Activated CD4-positive, alpha-beta T cell treated with anti-CD3 and anti-CD28 coated beads, Interleukin-2, amount 10 ng/mL, durations not matched to agents 24 days and 14 days (primary cell): ENCODE measurements at places on chromosomes 6 and 20. TPM values are rescaled to one million over a fixed set of nuclear protein-coding genes. Genes with fewer than 3 reads are reported as not detected.

The FAM217A gene
- total RNA-seq: not detected in 2 replicates

The MEP1A gene
- total RNA-seq: not detected in 2 replicates

The GTSF1L gene
- not detected in 2 replicates for total RNA-seq

The ERMARD gene
- 26.2 and 27.9 TPM in 2 replicates for total RNA-seq

DNA sequence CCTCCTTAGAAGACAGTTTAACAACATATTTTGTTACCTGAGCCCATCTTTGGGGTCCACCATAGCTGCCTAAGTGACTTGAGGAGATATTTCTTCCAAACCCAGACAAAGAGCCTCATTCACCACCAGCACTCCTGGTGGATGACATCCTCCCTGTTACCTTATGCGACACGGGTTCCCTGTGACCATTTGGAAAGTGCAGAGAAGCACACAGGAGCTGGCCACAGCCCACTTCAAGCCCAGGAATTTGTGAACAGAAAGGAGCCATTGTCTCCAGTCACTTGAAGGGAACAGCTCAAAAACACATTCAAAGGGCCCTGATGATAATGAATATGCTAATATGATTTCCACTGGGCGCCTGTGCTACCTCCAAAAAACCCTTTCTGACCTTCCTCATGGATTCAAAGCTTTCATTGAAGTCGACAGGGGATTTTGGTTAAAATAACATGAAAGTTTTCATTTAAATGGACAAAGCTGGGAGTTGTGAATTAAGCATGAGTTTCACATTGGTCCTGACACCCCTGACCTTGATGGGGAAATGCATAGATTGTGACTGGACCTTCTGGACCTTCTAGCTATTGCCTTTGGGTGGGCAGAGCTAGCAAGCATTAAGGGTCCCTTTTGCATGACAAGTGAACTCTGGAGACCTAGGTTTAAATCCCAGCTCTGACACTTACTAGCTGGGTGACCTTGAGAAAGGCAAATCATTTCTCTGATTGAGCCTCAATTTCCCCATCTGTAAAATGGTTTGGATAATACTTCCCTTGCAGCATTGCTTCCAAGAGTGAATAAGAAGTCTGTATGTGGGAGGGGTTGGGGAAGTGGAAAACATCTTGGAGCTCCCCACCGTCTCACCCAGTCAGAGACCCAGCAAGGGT is 83.3 kb upstream of the SIRPA start:
- DNase-seq: no peak

DNA sequence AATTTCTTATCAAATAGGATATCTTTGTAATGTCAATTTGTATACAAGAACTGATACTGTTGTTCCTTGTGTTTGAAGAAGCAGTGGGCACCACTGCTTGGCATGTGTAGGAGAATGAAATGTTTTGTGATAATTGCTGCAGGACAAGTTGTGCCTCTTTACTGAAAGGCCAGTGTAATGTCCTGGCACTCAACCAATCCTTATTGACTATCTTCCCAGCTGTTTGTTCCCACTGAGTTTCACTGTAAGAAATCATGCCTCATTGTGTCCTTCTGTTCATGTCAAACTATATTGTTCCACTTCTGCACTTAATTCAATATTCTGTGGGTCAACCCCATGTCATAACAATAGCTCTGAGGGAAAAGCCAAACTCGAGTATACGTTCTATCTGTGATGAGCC is 136.1 kb upstream of the FAM83B start:
- no peak for DNase-seq

DNA sequence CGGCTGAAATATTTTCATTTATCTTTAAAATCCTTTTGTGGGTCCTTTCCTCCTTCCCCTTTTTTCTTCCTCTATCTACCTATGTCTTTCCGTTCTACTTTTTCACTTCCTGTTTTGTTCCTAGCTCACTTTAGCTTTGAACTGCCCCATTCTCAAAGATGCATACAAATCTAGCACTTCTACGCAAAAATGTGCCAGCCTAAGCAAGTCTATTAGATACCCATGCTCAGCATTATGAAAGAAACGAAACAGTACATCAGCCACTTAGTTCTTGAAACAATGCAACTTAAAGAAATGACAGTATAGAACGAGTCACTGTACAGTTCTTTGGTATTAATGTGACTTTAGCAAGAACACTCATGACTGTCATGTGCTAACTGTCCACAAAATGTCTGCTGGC is 47.3 kb upstream of the MARCKS start:
- DNase-seq: no peak

- DNase-seq: no peak
Observed at GRCh38 chr6:3202999-3203696, 24.3 kb downstream of the TUBB2B start.

DNA sequence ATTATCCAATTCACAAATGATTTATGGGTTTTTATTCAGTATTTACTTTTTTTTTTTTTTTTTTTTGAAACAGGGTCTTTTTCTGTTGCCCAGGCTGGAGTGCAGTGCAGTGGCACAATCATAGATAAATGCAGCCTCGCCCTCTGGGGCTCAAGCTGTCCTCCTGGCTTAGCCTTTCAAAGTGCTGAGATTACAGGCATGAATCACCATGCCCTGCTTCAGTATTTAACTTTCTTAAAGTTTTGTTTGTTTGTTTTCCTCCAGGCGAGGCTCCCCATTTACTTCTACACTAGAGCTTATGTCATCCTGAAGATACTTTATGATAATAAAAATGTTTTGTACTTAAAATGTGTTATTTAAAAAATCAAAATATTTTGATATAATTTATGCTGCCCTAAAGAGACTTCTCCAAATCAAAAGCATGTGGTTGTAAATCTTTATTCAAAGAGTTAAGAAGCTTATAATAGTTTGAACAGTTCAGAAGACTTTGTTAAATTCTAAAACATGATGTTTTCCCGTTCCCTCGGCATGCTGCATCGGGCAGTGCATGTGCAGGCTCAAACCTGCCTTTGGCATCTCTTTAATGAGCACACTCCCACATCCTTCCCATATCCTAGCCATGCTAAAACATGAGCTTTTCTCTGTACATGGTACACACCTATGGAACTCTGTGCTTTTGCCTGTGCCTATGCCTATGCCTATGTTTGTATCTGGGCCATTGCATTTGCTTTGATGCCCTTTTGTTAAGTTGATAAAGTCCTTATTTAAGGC is 11.0 kb downstream of the SMPDL3A start:
- no peak for DNase-seq
